Stimulated activated CD4-positive, alpha-beta T cell treated with anti-CD3 and anti-CD28 coated beads, TNF-alpha, amount 100 ng/mL, for 24 hours (primary cell): ENCODE measurements at places on chromosomes 5 and 9.

DNA sequence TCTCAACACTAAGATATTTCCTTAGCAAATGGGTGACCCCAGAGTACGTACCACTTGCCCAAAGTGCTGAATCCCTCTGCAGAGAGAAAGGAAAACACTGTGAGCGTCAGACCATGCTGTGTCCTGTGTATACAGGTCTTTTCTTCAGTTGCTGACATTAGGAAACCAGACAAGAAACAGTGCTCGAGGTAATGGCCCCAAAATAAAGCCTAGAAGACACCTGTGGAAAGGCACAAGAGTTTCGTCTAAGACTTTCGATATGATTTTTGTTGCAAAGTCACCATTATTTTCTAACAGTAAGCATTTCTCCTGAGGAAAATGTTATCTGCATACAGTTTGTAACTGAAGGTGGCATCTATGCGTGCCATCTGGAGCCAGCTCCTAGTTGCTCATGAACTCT, 62.0 kb upstream of the SIMC1 start:
- no peak for DNase-seq

DNA sequence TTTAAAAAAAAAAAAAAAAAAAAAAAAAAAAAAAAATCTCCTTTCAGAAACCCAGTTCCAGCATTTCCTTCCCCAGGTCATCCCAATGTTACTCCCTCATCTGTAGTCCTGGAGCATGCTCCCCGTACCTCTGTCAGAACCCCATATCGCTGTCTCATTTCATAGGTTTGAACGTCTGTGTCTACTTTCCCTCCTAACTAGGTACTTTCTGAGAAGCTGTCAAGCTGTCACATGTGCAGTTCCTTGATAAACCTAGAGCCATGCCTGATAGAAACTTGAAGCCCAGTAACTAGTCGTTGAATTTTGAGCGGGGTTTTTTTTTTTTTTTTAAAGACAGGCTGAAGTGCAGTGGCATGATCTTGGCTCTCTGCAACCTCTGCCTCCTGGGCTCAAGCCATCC, 15.6 kb downstream of the EXOSC3 start:
- DNase-seq = no peak

DNA sequence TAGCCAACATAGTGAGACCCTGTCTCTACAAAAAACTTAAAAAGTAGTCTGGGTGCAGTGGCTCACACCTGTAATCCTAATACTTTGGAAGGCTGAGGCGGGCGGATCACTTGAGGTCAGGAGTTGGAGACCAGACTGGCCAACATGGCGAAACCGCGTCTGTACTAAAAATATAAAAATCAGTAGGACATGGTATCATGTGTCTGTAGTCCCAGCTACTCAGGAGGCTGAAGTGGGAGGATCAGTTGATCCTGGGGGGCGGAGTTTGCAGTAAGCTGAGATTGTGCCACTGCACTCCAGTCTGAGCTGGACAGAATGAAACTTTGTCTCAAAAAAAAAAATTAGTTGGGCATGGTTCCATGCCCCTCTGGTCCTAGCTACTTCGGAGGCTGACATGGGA, 57.9 kb upstream of the MIER3 start:
- no peak for DNase-seq

DNA sequence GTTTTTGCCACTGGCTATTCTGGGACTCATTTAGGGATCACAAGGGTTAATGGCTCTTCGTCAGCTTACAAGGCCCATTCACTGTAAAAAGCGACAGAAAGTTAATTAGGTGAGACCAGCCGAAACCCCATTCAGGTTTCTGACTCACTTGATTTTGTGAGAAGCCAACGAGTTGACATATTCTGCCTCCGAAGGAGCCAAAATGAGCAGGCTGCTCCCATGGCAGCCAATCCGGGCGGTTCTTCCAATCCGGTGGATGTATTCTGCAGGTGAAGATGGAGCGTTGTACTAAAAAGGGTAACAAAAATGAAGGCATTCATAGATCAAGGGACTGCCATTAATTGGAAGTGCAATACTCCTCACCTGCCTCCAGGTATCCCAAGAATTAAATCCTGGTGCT, 39.7 kb downstream of the DDX31 start:
- DNase-seq = no peak

DNA sequence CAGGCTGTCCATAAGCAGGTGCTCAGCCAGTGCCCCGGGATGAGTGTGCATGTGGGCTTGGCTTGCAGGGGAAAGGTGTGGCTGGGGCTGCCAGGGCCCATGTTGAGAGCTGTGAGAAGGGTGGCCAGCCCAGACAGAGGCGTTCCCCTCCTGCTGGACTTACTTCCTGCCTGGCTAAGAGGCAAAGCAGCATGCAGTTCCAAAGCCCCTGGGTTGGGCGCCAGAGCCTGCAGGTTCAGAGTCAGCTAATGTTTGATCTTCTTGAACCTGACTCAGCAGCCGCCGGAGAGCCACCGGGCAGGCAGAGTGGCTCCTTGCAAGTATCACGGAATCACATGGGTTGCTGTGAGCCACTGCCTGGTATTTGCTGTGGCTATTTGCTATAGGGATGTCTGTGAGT, 168.4 kb upstream of the MAP1B start:
- no peak for DNase-seq

DNA sequence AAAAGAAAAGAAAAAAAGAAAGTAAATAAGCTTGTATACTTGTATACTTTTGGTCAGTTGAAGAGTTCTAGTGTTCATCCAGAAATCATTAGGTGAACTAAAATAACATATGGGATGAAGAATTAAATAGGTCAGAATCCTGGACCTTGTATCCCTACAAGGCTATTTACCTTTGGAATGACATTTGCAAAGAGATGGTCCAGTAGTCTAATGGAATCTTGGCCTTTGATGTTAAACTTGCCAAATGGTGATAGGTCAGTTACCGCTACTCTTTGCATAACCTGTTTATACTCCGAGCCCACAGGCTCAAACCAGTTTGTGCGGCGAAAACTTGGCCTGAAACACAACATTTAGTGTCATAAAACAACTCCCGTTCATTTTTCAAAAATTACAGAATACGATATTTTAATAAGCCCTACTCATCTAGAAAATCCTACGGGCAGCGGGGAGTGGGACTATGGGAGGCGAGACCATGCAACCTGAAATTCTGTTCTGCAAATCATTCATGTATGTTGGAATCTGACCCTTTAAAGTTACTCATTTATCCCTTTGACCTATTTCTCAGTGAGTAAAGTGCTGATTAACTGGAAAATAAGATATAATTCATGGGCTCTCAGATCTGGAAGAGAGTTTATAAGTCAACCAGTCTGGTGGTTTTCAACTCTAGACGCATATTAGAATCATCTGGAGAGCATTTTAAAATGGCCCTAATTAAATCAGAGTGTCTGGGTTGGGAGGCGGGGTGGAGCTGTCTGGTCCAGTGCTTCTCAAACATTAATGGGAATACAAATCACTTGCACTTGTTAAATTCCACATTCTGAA, 38.6 kb downstream of the DMGDH start:
- DNase-seq = no peak

- no peak for DNase-seq
Measured at GRCh38 chr9:122366074-122366660, 4.7 kb upstream of the PTGS1 start.
